IPS DF 19.7 (cell line): ENCODE measurements at places on chromosomes 11 and 22.

- DNase-seq = no peak
These were observed 1.2 kb downstream of the KCNQ1OT1 start for GRCh38 chr11:2698386-2699184.

GRCh38 chr11:117869604-117870003, 6.9 kb downstream of the FXYD6 start:
- no peak for DNase-seq

- no peak for DNase-seq
These were observed 57.9 kb upstream of the PARVA start for GRCh38 chr11:12319461-12319951.

DNA sequence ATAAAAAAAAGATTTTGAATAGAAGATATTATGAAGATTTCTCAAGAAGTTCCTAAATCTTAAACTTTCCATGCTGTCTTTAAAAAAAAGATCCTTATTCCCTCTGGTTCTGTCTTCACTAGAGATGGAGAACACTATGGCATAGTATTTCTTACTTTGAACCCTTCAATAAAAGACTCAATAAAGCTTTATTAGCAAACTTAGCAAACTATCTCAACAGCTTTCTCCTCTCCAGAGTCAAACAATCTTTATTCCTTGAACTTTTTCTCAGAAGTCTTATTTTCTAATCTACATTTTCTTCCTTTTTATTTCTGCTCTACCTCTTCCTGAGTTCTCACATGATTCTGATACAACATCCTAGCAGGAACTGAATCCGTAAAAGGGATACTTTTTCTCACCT, 21.8 kb upstream of the P4HA3 start:
- no peak for DNase-seq

- DNase-seq = no peak
These were observed 29.7 kb upstream of the NDUFC2 start for GRCh38 chr11:78109081-78110015.

GRCh38 chr22:34784056-34784455, 281.9 kb upstream of the ISX start:
- no peak for DNase-seq

GRCh38 chr22:39215426-39216142, 29.2 kb downstream of the PDGFB start:
- DNase-seq = no peak

GRCh38 chr11:100467821-100468508, 219.1 kb upstream of the ARHGAP42 start:
- no peak for DNase-seq

GRCh38 chr11:68148071-68148805, 27.1 kb upstream of the CHKA start:
- DNase-seq = no peak

DNA sequence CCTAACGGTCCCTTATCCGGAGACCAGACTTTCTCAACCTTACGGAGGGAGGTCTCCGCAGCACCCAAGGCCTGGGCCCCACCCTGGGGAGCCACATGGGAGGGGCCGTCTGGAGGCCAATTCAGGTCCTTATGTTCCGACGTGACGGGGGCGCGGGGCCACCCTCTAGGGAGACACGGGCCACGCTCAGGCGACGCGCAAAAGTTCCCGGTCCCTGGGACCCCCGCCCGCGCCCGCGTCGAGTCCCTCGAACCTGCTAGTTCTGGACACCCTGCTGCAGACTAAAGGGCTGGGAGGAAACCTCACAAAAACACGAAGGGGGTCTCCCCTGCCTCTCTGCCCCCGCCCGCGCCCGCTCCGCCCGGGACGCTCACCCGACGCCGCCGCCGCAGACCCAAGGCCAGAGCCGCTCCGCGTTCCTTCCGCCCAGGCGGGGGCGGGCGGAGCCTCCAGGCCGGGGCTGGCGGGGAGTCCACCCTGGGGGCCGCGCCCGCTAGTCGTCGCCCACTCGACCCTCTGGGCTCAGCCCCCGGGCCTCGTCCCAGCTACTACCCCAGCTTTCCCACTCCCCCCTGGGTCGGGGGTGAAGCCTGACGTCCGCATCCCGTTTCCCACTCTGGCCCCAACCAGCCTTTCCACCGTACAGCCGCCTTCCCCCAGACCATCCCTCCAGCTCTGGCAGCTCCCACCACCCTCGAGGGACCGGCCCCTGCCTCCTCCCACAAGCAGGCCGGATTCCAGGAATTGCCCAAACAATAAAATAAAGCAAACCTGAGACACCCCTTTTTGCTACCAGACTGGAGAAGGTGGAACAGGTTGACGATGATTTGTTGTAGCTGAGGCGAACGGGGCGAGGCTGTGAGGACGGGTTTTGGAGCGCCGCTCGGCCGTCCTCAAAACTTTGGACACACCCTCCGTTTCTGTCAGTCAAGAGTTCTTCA, 2.7 kb downstream of the RNH1 start:
- DNase-seq = no peak

DNA sequence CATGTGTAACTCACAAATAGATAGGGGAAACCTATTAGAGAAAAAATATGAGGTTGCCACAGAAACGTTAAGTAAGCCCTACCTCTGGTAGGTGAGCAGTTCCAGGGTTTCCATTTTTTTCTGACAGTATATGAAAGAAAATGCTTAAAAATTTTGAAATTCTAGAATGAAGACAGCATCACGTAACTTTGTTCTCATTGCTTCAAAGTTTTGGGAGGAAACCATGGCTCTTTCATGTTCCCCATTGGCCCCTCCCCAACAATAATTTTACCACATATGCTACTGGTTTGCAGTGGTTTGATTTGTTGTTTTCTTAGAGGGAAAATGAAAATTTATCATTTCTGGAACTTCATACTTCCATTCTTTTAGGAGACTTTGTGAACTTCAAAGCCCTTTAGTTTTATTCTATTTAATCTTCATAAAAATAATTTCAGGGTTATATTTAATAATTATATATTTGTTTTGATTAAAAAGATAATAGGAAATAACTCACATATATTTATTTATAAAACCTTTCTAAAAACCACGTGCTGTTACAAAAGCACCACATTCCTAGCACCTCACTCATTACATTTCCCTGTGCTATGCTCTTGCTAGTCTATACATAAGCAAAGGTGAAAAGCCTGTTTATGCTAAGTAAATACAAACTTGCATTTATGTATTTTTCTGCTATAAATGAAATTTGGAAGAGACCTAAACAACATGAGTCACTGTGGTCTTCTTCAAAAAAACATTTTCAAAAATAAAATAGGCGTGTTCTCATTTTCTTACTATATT, 113.4 kb downstream of the CASP12 start:
- DNase-seq = no peak

DNA sequence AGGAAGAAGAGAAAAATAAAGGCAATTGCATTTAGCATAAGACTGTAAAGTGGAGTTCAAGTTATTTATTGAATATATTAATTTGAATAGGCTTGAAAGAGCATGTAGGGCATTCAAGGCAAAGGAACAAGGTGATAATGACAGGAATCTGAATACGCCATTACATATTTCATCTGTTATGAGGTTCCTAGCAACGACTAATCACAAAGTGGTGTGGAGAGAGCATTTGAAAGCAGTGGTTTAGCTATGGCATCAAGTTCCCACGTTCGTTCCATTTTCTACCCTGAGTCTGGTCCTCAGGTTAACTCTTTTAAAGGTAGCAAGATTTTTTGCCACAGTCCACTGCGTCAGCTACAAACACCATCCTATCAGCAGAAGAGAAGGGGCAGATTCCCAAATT, 59.4 kb downstream of the CNTN5 start:
- no peak for DNase-seq

GRCh38 chr11:128686745-128687177, 7.1 kb upstream of the FLI1 start:
- no peak for DNase-seq

DNA sequence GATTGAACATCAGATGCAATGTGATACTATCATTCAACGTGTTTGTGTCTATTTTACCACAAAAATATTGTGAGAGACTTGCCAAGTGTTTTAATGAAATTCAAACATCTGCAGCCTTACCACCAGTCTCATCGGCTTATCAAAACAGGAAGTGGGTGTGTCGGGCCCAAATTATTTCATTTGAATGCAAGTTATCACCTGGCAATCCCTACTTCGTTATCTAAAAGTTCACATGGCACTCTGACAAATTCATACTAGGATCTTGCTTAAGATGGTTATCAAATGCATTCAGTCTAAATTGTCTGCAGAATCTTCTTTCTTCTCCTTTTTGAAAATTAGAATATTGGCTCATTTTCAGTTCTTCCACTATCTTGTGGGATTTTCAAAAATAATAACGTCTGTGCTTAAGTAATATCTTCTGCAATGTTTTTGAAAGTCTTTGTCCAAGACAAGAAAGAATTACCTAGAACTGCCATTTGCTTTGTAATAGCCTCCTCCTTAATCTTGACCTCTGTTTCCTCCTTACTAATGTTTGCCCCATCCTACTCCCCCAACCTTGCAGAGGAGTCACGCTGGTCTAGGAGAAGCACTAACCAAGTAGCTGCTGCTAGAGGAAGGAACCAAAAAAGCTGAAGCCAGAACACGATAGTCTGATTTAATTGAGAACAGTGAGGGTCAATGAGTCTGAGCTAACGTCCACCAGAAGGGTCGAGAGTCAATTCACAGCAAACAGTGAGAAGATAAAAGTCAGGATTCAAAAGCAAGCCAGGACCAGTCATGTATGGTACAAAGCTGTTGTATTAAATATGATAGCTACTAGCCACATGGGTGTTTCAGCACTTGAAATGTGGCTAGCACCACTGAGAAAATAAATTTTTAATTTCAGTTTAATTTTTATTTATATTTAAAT, 10.2 kb upstream of the BIRC3 start:
- no peak for DNase-seq

GRCh38 chr11:57977709-57978108, 46.0 kb upstream of the OR9Q1 start:
- no peak for DNase-seq

- DNase-seq = no peak
These were observed 103.8 kb downstream of the ZNF280B start for GRCh38 chr22:22404598-22405284.

GRCh38 chr11:100855466-100856067, 168.5 kb downstream of the ARHGAP42 start:
- DNase-seq = no peak

- no peak for DNase-seq
These were observed 149.1 kb downstream of the MAML2 start for GRCh38 chr11:96193745-96194443.

GRCh38 chr11:95453616-95454171, 222.7 kb upstream of the SESN3 start:
- DNase-seq = no peak

DNA sequence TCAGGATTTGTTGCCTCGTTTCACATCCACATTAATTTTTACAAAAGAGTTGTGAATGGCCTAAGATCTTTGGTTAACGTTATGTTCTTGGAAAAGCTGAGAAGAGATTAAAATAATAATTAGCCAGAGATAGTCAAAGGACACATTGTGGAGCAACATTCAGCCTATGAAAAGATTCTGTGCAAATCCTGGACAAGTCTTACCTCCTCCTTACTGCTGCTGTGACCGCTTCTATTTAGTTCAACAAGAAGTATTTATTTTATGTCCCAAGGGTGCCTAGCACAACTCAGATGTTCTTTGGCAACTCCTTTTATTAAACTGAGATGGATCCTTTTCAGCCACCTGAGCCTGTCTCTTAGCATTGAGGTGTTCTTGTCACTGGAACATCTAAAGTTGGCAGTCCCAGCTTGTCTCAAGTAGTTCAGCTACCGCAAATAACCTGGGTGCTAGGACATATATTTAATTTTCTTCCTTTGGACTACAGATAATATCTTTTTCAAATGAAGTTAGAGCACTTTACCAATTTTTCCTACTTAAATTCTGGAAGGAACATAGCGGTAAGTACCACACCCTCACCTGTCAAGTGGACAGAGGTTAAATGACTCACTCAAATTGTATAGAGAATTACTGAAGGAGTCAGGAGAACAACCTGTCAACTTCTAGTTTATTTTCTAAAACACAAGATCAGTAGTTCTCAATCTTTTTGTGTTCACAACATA, 80.5 kb upstream of the CHRM4 start:
- no peak for DNase-seq

- no peak for DNase-seq
These were observed 85.8 kb upstream of the NARS2 start for GRCh38 chr11:78660471-78660870.
